Activated T-cell treated with anti-CD3 and anti-CD28 coated beads, Interleukin-2, amount 50 U/mL, for 72 hours (primary cell): ENCODE measurements at places on chromosomes 3 and 15. TPM values are rescaled to one million over a fixed set of nuclear protein-coding genes. Genes with fewer than 3 reads are reported as not detected.
A peak's percentile ranks its signal among the peaks of the same experiment; 100 is the strongest.

The STRIT1 gene
- total RNA-seq: not detected

DNA sequence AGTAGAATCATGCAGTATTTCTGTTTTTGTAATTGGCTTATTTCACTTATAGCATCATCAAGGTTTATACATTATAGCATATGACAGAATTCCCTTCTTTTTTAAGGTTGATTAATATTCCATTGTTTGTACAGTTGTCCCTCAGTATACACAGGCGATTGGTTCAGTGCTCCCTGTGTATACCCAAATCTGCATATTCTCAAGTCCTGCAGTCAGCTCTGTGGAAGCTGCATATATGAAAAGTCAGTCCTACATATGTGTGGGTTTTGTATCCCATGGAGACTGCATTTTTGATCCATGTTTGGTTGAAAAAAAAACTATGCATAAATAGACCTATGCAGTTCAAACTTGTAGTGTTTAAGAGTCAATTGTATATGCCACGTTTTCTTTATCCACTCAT, 127.7 kb downstream of the ISL2 start:
- H3K27ac ChIP-seq: no peak overlapping the region
- no peaks in the 10 kb centered on the region for H3K27me3 ChIP-seq
- no peaks in the 10 kb centered on the region for H3K4me1 ChIP-seq
- no peak overlapping the region for H3K4me3 ChIP-seq

- no peaks in the 10 kb centered on the region for H3K27me3 ChIP-seq
- H3K4me3 ChIP-seq: no peak overlapping the region
- DNase-seq: no peak
- H3K36me3 ChIP-seq: no peaks in the 10 kb centered on the region
Observed at GRCh38 chr3:34388830-34389229, 590.4 kb downstream of the PDCD6IP start.

- peak overlapping the region; percentile 56 for H3K4me3 ChIP-seq
- H3K4me1 ChIP-seq: peaks cover 19% of the 10 kb centered on the region
- peaks cover 4% of the 10 kb centered on the region for H3K36me3 ChIP-seq
- no peak overlapping the region for H3K27ac ChIP-seq
Observed at GRCh38 chr3:137769322-137770065, 5.4 kb downstream of the SOX14 start.

DNA sequence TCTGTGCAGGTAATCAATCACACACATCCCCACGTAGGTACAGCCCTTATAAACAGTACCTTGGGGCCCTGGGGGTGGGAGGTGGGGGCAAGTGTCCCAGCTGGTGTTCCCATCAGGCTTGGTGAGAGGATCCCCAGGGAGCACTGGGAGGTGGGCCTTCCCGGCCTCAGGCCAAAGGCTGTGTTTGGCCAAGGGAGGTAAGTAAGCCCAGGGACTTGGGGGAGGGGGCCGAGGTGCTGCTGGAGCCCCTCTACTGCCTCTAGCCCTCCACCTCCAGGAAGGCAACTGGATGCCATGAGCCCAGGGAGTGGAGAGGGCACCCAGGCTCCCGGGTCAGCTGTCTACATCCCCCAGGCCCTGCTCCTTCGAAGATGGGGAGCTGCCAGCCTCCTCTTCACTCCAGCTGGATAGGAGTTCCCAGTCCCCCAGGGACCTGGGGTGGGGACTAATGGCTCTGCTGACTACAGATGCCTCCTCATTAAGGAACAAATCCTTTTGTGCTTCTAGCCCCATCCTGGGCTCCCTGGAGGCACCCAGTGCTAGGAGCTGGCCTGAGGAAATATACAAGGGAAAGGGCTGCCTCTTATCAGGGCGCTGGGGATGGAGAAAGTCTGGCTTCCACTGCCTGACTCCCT, 33.1 kb downstream of the RNU5B-1 start:
- no peaks in the 10 kb centered on the region for H3K4me1 ChIP-seq
- no peak overlapping the region for H3K4me3 ChIP-seq
- no peak for DNase-seq
- H3K36me3 ChIP-seq: no peaks in the 10 kb centered on the region

DNA sequence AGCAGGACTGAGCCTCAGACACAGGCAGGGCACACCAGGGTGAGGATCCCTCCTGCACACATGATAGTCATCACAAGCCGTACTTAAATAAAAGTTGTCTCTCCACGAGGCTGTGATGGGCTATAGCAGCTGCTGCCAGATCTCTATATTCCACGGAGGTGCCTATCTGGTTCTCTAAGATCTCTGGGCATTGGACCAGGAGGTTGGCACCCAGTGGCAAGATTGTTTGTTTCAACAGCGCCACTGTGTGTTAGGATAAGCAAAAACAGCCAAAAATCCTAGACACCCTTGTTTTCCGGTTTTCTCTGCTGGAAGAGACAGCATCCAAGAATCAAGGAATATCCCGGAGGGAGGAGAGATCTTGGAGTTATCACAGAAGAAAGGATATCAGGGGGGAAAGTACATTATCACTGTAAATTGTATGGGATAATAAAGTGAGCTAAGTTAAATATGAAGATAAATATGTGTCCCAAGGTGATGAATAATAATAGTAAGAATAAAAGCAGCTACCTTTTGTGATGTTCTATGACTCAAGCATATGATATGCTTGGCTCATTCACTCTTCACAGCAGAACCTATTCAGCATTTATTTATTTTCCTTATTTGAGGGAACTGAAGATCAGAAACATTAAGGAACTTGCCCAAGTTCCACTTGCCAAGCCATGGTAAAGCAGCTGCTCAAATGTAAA, 90.6 kb upstream of the AKAP13 start:
- peak; percentile 23 for DNase-seq
- no peak overlapping the region for H3K4me3 ChIP-seq
- H3K4me1 ChIP-seq: no peaks in the 10 kb centered on the region

DNA sequence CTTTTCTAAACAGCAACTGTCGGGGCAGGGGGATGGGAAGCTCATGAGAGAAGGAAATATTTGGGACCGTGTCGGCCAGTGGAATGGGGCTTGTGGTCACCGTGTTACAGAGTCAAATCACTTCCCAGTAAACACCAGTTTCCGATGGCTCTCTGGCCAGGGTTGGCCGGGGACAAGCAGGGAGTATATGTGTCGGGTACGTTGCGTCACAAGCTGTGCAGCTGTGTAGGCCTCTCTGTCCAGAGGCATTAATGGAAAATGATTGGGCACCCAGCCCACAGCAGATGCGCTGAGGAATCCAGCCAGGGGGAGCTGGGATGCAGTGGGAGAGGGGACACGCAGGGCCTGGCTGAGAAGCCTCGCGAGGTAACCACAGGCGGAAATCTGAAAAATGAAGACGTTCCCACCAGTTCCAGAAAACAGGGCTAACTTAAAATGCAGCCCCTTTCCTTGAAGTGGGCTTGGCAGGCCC, 15.8 kb upstream of the ALDH1A3 start:
- no peak for DNase-seq
- no peak overlapping the region for H3K27ac ChIP-seq
- H3K27me3 ChIP-seq: peaks cover 16% of the 10 kb centered on the region
- H3K36me3 ChIP-seq: no peaks in the 10 kb centered on the region

GRCh38 chr15:25220834-25221233, 218.0 kb downstream of the UBE3A start:
- H3K36me3 ChIP-seq: no peaks in the 10 kb centered on the region
- no peaks in the 10 kb centered on the region for H3K4me1 ChIP-seq
- no peak for DNase-seq
